ENCODE measurements at places on chromosomes 12 and 14.

DNA sequence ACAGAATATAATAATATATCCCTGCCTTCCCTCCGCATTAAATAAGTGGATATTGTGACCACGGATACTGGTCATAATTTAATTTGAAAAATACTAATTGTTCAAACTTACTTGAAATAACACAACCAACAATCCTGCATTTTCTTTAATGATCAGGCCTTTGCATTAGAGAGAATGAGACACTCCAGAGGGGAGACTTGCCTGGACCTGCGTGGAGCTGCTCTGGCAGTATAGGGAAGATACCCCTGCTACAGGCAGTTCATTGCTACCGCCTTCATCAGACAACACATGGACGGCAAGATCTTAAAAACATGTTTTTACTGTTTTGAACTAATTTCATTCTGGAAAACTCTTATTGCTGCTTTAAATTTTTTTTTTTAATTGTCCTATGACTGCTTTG, 211.0 kb upstream of the FAR2 start:
- no peak for DNase-seq

- no peak for DNase-seq
These were observed 75.8 kb downstream of the KCNK10 start for GRCh38 chr14:88247228-88247627.

DNA sequence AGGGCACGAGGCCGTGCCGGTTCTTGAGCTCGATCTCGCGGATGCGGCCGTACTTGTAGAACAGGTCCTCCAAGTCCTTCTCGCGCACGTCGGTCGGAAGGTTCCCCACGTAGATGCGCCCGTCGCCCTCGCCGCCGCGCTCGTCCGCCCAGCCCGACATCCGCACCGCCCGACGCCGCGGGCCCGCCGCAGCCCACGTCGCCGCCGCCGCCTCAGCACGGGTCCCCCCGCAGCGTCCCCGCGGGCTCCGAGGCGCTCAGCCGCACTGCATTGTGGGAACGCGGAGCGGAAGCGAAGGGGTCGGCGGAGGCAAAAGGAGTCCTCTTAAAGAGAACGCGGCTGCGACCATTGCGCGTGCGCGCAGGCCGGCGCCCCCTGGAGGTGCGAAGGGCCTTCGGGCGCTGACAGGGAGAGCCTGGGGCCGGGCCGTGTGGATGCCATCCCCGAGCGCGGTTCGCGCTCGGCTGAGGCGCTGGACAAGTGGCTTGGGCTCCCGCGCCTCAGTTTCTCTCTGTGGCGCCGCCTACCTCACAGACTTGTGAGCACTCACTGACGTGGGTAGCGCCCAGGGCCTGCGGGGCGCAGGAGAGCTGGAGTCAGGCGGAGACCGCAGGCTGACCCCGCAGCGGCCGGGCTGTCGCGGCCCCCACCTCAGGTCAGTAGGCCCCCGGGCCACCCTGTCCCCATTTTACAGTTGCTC, at the start of gene SRSF9:
Gene SRSF9, minus strand, starts transcription at position 299 of the 700 bp plus-strand sequence. Its CDS starts 139 bp downstream, at position 160.
- peak; percentile 97 for DNase-seq

DNA sequence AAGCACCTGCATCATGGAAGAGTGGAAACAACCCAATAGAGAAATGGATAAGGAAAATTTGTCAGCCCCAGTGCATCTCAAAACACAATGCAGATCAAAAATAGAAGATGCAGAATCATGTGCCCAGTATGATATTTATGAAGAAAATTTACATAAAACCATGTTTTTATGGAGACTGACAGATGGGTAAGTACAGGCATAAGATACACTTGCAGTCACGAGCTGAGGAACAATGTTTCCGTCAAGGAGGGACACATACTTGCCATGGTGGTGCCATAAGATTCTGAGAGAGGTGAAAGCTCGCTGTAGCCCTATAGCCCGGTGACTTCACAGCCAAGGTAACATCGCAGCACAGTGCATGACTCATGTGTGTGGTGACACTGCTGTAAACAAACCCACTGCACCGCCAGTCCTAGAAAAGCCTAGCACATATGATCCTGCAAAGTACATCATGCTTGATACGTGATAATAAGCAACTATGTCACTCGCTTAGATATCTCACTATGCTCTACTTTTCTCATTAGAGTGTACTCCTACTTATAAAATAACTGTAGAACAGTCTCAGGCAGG, 112.6 kb downstream of the RIMBP2 start:
- no peak for DNase-seq

DNA sequence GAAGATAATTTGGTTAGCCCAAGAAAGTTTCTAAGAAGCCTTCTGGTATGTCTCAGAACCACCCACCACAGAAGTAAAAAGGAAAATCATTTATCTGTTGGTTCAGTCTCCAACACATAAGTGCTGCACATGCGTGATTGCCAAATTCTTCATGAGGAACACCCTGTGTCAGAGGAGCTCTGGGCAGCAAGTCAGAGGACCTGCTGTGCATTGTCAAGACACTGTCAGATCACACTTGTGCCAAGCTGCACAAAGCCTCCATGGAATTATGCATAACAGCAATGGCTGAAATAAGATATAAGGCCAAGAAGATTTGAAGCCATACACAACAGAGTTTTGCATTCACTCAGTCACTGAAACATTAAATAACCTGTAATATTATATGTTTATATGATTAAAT, 1304.7 kb upstream of the FLRT2 start:
- DNase-seq, result no peak

- DNase-seq, result no peak
These were observed 9.0 kb downstream of the TRHDE start for GRCh38 chr12:72281126-72281525.

DNA sequence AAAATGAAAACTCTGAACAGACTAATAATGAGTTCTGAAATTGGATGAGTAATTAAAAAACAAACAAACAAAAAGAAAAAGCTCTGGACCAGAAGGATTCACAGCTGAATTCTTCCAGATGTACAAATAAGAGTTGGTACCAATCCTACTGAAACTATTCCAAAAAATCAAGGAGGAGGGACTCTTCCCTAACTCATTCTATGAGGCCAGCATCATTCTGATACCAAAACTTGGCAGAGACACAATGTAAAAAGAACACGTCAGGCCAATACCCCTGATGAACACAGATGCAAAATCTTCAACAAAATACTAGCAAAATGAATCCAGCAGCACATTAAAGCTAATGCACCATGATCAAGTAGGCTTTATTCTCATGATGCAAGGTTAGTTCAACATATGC, 183.9 kb upstream of the CNOT2 start:
- DNase-seq, result no peak

- DNase-seq, result peak; percentile 57
These were observed 17.4 kb downstream of the BICDL1 start for GRCh38 chr12:120006258-120006975.

- no peak for DNase-seq
These were observed 328.7 kb downstream of the RPL10L start for GRCh38 chr14:46322730-46323403.

DNA sequence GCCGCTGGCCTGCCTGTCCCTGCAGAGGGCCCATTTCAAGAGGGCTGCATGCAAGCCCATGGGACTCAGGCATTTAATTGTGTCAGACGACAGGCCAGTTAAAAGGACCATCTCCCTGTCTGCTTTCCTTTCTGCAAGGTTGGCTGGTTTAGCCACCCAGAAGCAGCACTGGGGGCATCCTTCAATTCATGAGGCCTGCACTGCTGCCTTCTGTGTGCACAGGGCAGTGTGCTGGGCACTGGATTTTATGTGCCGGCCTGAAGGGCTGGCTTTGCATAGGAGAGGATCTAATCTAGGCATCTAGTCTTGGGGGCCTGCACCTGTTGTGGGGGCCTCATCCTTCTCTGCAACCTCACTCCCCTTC, 114.1 kb upstream of the FKBP4 start:
- no peak for DNase-seq

- no peak for DNase-seq
These were observed 60.5 kb downstream of the APPL2 start for GRCh38 chr12:105175397-105175990.

DNA sequence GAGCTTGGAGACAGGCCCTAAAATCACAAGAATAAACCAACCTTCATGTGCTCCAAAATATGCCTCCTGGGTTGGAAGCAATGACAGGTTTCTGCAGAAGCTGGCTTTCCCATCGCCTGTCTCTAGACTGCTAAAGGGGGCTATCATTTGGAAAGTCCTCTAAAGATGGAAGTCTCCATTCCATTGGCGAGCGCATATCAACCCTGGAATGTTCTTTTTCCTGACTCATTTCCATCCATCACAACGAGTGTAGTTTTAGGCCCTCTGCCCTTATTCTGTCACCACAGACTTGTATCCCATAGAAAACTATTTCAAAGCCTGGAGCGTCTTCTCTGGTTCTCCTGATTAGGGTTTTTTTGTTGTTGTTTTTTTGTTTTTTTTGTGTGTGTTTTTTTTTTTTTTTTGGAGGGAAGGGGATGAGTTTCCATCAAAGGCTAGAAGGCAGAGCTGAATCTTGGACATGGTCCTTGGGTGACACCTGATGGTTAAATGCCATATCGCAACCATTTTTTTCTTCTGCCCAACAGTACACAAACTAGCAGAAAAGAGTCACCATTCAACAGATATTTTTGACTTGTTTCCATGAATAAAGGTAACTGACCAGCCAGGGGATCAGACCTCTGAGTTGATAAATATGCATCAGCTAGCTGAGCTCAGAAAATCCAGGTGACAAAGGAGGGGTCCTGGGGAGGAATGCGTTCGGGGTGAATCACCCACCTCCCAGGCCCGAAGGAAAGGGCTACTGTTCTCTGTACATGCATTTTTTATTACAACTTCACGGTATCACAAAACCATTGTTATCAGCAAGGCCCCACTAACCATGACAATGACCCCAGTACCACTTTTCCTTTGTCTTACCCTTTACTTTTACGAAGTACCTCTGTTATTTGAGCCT, 40.5 kb downstream of the KCNA5 start:
- no peak for DNase-seq

- no peak for DNase-seq
These were observed 30.3 kb downstream of the HIP1R start for GRCh38 chr12:122865268-122866231.

DNA sequence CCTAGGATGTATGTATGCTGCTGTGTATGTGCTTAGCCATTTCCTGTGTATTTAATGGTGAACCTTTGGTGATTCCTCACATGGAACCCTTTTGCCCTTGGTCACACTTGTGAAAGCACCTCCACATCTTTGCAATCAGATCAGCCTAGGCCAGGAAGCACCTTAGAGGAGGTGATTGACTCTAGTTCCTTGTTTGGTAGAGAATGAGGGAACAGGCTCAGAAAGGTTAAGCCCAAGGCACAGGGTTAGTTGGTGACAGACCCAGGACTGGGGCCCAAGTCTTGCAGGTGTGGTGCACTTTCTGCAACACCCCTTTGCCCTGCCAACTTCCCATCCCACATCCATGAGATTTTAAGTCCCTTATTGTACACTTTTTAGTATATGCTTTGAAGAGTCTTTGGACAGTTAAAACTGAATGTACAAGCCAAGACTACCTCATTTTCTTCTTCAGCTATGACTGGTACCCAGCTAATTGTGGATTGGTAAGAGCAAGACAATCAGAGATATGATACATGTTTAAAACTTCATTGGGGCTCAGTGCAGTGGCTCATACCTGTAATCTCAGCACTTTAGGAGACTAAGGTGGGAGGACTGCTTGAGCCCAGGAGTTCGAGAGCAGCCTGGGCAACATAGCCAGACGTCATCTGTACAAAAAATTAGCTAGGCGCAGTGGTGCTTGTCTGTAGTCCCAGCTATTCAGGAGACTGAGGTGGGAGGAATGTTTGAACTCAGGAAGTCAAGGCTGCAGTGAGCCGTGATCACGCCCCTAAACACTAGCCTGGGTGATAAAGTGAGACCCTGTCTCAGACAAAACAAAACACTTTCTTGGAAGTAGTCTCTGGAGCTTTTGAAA, 71.1 kb downstream of the RASSF3 start:
- DNase-seq, result no peak

DNA sequence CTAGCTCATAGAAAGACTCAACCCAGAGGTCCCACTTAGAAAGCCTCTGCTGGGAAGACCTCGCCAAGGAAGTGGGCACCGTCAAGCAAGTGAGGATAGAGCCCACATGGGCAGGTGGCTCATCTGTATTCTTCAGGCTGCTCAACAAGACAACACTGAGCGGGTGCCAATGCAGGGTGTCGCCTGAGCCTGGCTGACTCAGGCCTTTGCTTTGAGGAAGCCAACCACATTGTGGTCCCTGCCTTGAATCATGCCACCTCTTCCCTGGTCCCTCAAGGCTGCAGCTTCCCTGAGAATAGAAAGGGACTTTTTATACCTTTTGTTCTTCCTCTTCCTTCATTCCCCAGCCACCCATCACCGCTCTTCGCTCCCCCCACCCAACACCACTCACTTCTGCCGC, 2.1 kb upstream of the RNASE13 start:
- DNase-seq, result no peak

GRCh38 chr12:67710582-67710981, 62.0 kb downstream of the DYRK2 start:
- DNase-seq, result no peak

DNA sequence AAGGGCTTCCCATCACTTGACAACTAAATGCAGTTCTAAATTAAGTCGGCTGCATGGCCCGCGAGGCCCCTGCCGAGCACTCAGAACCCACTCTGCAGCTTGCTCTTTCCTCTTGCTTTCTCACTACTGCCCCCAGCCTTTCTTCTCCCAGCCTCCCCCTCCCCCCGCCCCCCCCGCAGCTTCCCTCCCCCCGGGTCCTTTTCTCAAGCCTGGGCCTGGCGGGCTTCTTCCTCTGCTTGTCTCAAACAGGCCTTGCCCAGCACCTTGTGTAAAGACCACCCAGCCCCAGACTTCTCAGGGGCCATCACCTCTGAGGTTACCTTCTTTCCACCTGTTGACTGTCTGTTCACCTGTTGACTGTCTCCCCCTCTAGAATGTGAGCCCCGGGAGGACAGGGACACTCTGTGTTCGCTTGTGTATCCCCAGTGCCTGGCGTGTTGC, 1.1 kb downstream of the CYP46A1 start:
- DNase-seq, result no peak

DNA sequence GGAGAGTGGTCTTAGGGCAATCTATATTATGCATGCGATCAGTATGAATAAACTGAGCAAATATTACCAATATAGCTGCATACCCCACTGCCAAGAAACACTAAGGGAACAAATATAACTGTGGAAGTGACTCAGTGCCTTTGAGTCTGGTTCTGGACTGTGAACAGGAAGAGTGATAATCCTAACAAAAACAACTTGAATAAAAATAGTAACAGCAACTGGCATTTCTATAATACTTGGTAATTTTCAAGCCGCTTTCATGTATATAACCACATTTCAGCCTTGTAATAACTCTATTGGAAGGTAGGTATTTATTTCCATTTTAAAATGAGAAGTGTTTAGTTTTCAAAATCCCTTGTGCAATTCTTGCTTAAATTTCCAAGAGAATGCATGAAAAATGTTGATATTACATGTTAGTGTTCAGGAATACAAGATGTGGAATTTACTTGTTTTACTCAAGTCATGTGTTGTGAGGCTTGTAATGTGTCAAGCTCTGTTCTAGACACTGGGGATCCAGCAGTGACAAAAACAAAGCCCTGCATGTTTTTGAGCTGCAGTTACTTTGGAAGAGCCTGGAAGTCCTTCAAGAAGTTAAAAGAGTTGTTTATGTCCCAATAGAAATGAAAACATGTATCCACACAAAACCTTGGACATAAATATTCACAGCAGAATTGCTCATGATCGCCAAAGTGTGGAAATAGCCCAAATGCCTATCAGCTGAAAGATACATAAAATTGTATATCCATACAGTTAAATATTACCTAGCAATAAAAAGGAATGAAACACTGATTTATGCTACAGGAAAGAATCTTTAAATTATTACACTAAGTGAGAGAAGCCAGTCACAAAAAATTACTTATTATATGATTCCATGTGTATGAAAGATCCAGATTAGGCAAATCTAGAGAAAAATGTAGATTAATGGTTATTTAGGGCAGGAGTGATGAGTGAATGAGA, 338.1 kb upstream of the TMEM132C start:
- no peak for DNase-seq

- DNase-seq, result no peak
These were observed 473.1 kb downstream of the PDZRN4 start for GRCh38 chr12:41661141-41661765.
